ENCODE measurements at places on chromosomes 4 and X.

GRCh38 chrX:47156611-47157520 is 11.8 kb downstream of the RBM10 start:
- DNase-seq, result no peak

- DNase-seq, result no peak
Measured at GRCh38 chrX:7266288-7266687, 118.3 kb upstream of the PUDP start.

GRCh38 chrX:130896802-130897501 is 6.1 kb downstream of the ENOX2 start:
- no peak for DNase-seq

- no peak for DNase-seq
Measured at GRCh38 chr4:184274286-184274951, 56.7 kb upstream of the ENPP6 start.

GRCh38 chr4:87053176-87053658 is 118.4 kb downstream of the AFF1 start:
- no peak for DNase-seq

- DNase-seq, result no peak
Measured at GRCh38 chr4:73620115-73620792, at the start of gene RASSF6. TSS of gene RASSF6 (minus strand) at chr4:73620436. CDS start at chr4:73611795, 8,641 bp downstream.

DNA sequence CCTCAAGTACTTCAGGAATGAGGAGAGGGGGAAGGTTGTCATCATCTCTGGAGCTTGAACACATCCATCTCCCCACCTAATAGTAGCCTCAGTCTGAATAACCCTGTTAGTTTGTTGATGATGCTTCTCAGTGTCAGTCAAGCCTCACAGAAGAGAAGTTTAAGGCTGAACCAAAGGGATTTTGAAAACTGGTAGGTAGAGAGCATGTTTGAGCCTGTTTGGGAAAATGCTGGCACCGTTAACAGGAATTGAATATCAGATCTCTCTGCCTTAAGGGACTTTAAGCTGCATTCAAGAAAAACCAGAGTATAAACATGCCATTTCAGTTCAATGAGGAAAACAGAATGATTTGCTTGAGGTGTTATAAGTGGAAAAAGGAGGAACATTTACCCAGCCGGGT is 73.1 kb downstream of the MAPK10 start:
- DNase-seq, result no peak

DNA sequence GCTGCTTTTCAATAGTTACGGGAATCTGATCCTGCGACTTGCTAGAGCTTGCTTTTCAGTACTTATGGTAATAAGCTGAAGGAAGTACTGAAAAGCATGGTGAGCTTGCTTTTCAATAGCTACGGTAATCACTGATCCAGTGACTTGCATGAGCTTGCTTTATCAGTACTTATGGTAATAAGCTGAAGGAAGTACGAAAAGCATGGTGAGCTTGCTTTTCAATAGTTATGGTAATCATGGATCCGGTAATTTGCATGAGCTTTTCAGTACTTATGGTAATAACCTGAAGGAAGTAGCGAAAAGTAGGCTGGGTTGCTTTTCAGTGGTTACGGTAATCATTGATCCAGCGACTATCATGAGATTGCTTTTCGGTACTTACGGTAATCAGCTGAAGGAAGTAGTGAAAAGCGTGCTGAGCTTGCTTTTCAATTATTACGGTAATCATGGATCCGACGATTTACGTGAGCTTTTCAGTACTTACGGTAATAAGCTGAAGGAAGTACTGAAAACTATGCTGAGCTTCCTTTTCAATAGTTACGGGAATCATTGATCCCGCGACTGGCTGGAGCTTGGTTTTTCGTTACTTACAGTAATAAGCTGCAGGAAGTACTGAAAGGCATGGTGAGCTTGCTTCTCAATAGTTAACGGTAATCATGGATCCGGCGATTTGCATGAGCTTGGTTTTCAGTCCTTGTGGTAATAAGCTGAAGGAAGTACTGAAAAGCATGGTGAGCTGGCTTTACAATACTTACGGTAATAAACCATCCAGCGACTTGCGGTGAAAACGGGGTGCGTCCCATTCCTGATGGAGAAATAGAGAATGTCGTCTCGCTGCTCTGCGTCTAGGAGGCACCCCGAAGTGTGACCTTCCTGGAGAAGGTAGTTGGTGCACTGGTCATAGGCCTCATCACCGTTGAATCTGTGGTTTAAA is 6.5 kb downstream of the CRLF2 start:
- DNase-seq, result no peak

DNA sequence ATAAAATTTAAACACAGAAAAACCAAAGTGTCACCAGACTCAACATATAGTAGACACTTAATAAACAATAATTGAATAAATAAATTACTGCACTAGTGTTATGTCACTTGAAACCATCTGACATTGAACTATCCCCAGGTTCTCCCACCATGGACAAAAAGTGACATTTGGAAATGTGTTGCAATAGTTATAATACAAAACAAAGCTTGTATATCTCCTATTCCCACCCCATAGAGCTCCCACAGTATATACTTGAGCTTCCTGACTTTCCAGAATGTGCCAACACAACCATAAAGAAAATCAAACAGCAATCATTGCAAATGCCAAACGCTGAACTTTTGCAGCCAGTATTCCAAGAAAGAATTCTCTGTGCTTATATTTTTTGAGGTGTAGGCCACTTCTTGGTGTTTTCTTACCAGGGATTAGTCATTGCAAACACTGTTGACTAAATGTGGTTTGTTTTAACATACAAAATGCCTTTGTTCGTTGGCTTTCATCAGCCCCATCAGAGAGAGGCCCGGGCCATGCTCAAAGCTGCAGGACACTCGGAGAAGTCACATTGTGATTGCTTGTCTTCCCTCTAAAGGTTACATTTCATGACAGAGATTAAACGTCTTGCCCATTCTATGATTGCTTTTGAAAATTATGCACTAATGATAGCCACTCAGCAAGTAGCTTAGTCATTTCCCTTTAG is 33.8 kb downstream of the PPARGC1A start:
- DNase-seq, result no peak

DNA sequence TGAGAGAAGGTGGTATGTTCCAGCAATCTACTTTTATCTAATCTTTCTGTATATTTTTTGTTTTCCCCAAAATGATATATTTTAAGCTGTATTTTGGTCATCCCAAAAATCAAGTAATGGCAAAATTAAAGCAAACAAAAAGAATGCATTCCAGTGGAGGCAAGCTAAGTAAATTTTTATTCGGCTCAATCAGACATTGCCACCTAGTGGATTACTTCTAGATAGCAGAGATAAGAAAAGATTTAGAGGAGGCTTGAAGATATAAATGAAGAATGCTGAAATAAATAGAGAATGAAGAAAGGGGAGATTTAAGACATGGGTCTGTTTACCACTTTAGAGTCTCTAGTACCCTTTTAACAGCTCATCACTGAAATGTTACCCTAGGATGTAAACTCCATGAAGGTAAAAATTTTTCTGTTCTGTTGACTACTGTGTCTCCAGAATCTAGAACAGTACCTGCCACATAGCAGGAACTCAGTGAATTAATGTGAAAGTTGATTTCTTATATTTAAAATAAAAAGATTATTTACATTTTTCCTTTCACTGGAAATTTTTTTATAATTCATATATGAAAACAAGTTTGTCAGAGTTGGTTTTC is 110.9 kb upstream of the ANK2 start:
- no peak for DNase-seq

DNA sequence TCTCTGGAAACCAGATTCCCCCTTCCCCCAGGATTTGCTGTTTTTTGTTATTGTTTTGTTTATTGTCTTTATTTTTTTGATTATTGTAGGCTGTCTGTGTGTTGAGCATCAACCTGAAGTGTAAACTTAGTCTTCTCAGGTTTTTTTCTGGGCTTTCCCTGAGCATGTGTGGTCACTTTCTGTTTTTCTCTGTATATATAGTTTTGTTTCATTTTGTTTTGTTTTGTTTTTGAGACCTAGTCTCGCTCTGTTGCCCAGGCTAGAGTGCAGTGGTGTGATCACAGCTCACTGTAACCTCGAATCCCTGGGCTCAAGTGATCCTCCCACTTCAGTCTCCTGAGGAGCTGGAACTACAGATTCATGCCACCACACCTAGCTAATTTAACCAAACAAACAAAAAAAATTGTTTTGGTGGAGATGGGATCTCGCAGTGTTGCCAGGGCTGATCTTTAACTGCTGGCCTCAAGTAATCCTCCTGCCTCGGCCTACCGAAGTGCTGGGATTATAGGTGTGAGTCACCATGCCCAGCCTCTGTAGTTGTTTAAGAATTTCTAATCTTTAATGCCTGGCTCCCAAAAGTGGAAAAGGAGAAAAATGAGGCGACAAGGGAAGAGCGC is 9.1 kb downstream of the IL13RA1 start:
- no peak for DNase-seq

DNA sequence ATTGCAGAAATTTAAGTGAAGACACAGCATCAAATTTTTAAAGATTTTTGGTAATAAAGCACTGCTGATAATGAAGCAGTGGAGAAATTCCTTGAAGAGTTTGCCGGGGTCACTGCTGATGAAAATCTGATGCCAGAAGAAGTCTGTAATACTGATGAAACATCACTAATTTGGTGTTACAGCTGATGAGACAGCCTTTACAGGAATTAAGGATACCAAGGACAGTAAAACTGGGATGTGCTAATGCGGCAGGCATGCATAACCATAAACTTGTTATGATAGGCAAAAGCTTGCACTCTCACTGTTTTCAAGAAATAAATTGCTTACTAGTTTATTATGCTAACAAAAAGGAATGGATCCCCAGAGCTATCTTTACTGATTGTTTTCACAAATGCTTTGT is 52.9 kb upstream of the VEGFC start:
- DNase-seq, result no peak

DNA sequence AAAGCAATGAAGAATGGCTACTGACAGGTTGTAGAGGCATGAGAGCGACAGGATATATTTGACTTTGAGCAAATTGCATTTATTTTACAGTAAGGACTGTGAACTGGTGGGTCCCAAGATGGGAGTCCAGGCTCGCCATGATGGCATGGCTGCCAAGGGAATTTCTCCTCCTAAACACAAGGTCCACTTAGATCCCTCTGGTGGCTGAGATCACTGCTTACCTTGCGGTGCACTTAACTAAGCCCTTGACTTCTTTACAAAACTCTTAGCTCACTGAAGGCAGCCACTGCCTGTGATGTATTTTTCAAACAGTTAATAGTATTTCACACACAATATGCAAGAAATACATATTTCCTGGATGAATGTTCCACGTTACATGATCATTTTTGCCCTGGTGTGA is 50.3 kb upstream of the SORBS2 start:
- DNase-seq, result no peak

- no peak for DNase-seq
Measured at GRCh38 chr4:57109411-57109846, 756 bp downstream of the IGFBP7 start.

GRCh38 chrX:47614618-47615017 is 5.0 kb downstream of the SYN1 start:
- no peak for DNase-seq

DNA sequence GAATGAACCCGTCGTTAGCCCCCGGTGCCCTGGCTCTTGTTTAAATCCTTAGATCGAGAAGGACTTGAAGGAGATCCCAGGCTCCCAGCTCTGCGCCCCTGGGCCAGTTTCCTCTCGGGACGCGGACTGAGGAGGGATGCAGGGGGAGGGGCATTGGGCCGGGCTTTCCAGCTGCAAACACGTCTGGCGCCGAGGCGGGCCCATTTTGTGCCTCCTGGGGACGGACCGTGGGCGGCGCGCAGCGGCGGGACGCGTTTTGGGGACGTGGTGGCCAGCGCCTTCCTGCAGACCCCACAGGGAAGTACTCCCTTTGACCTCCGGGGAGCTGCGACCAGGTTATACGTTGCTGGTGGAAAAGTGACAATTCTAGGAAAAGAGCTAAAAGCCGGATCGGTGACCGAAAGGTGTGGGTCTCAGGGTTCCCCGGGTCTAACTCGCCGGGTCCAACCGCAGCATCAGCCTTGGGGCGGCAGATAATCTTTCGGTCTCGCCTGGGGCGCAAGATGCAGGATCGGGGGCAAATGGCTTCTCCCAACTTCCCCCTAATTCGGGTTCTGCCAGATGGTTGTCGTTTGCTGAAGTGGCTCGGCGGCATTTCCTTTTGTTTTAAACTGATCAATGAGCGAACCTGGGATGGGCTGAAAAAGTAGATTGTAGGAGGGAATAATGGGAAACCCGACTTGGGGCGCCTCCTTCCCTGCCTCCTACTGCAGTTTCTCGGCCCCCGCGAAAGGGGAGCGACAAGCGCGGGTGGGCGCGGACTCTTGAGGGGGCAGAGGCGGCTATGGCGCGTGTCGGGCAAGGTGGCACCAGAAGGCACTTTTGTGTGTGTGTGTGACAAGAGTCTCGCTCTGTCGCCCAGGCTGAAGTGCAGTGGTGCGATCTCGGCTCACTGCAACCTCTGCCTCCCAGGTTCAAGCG is 2.9 kb downstream of the PDGFRA start:
- no peak for DNase-seq

DNA sequence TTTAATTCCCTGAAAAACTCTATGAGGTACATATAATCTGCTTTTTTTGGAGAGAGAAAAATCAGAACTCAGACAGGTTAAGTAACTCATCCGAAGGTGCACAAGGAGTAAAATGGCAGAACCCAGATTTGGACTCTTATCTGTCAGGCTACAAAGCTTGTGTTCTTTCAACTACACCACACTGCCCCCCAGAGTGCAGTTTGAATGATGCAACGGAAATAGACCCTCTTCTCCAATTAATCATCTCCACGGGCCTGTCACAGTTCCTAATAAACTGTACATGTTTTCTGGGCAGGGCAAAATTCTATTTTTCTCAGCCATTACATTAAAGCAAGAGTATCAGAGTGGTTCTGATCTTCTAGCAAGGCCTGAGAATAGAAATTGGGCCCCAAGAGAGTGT is 35.3 kb upstream of the DCX start:
- DNase-seq, result no peak

DNA sequence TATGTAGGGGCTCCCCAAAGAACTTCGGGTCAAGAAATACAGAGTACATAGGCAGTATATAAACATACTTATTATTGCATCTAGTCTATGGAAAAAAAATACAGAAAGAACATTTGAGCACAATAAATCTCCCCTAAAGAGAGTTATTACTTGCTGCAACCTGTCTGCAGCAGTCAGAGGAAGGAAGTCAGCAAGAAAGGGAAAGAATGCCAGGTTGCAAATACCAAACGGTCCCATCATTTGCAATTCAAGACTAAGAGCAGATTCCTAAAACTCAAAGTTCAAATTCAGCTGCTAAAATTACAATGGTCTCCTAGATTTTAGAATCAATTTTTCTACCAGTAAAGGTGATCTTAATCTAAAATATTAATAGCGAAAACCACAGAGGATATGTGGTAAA is 236.2 kb upstream of the NUDT6 start:
- DNase-seq, result no peak

Measured in stimulated activated CD8-positive, alpha-beta memory T cell treated with anti-CD3 and anti-CD28 coated beads, Interleukin-4, amount 100 ng/mL, for 1 hour (primary cell).